ENCODE measurements at places on chromosomes 7 and 10. TPM values are rescaled to one million over a fixed set of nuclear protein-coding genes. Genes with fewer than 3 reads are reported as not detected.

The MMD2 gene
- total RNA-seq: not detected

The CNNM1 gene
- 1.4 TPM for total RNA-seq

The SPDYE2B gene
- not detected for total RNA-seq

The CFAP46 gene
- total RNA-seq: 0.16 TPM

The RASA4B gene
- 28.6 TPM for total RNA-seq

The ATG9B gene
- 6.9 TPM for total RNA-seq

DNA sequence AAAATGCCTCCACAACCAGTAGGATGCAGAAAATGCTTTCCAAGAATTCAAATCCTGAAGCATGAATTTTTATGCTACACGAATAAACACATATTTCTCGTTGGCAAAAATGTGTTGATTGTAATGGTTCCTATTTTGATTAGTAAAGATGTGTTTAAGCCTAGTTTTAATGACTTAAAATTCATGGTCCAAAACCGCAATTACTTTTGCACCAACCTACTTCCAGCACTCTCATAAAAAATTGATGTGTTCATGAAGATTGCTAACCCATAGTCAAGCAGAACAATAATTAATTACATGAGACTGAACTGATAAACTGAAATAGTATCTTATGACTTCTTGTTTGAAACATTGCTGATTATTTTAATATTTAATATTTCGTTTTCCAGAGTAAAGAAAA, 828.8 kb downstream of the CCSER2 start:
- H3K27ac ChIP-seq: no peak overlapping the region
- H3K4me1 ChIP-seq: no peaks in the 10 kb centered on the region
- no peaks in the 10 kb centered on the region for H3K27me3 ChIP-seq
- no peaks in the 10 kb centered on the region for H3K36me3 ChIP-seq
- no peak overlapping the region for H3K4me3 ChIP-seq

- H3K4me3 ChIP-seq: no peak overlapping the region
- peaks cover 52% of the 10 kb centered on the region for H3K4me1 ChIP-seq
- no peak for DNase-seq
- H3K36me3 ChIP-seq: peaks cover 14% of the 10 kb centered on the region
- no peaks in the 10 kb centered on the region for H3K27me3 ChIP-seq
Measured at GRCh38 chr7:37382546-37383088, 66.0 kb downstream of the ELMO1 start.

- DNase-seq: no peak
- H3K4me1 ChIP-seq: peaks cover 9% of the 10 kb centered on the region
- H3K36me3 ChIP-seq: peaks cover 68% of the 10 kb centered on the region
- H3K27ac ChIP-seq: no peak overlapping the region
- H3K27me3 ChIP-seq: no peaks in the 10 kb centered on the region
Measured at GRCh38 chr10:69375307-69376151, 41.2 kb downstream of the TACR2 start.

DNA sequence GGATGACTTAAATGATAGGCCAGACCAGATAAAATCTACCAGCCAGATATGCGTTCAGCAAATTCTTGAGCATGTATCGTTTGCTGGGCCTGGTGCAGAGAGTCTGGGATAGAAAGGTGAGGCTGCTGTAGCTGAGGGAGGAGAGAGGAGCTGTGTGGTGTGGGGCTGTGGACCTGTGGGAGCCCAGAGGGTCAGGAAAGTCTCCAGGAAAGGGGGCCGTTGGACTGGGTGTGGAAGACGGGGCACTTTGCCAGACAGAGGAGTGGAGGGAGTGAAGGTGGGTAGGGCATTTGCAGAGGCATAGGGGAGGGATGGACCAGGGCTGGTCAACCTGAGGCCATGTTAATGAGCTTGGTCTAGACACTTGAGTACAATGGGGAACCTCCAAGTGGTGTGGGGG, 124.7 kb upstream of the UNC5B start:
- no peak overlapping the region for H3K4me3 ChIP-seq
- H3K27ac ChIP-seq: no peak overlapping the region
- no peaks in the 10 kb centered on the region for H3K4me1 ChIP-seq
- H3K36me3 ChIP-seq: no peaks in the 10 kb centered on the region

DNA sequence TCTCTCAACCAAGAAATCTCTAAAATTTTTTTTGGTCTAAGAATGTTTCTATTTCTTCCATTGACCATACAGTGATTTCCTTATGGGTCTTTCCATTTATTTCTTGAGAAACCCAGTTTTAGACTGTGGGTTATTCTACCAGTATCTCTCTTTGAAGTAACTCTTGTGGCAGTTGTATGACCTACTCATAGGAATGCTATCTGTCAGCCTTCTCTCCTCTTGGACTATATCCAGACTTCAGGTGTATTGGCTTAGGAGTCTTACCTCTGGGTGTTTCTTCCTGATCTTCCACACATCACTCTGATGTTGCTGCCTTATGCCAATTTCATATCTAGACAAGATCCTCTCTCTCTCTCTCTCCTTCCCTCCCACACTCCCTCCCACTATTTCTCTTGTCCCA, 178.1 kb downstream of the BMPER start:
- DNase-seq: no peak
- peaks cover 2% of the 10 kb centered on the region for H3K27me3 ChIP-seq
- no peak overlapping the region for H3K4me3 ChIP-seq
- no peaks in the 10 kb centered on the region for H3K36me3 ChIP-seq
- no peak overlapping the region for H3K27ac ChIP-seq

GRCh38 chr10:121240011-121240410, 358.2 kb downstream of the FGFR2 start:
- no peak for DNase-seq
- no peaks in the 10 kb centered on the region for H3K36me3 ChIP-seq
- H3K27ac ChIP-seq: no peak overlapping the region
- no peaks in the 10 kb centered on the region for H3K4me1 ChIP-seq

GRCh38 chr7:38928506-38928905, 19.5 kb upstream of the VPS41 start:
- H3K36me3 ChIP-seq: no peaks in the 10 kb centered on the region
- H3K27me3 ChIP-seq: peaks cover 3% of the 10 kb centered on the region
- no peaks in the 10 kb centered on the region for H3K4me1 ChIP-seq
- no peak overlapping the region for H3K27ac ChIP-seq

DNA sequence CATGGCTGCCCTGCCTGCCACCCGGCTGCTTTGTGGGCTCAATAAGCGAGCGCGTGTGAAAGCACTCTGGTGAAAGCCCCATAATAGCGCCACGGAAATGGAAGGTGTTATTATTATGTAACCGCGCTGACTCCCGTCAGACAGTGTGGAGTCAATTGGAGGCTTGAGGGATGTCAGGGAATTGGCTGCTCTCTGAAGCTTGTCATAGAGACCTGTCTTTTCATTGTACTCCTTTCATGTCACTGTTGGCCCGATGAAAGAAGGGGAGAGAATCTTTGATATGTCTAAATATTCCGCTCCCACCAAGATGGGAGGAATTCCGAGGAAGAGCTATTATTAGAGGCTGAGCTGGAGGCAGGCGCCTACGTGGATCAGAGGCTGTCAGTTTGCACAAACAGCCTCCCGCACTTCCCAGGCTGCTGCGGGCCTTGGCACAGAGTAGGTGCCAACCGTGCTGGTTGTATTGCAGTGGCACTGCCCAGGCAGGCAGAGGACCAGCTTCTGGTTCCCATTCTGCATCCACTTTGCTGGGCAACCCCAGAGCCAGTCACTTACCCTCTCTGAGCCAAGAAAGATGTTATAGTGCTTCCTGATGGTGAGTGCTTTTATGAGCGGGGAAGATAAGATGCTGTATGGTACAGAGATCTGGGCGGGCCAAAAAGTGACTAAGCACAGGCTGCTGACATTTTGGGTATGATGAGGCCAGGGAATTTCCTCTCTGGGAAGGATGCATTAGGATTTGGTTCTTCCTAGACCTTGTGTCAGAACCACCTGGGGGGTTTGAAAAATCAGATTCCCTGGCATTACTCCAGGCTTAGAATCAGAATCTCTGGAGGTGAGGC, 151.4 kb downstream of the RPS24 start:
- H3K27me3 ChIP-seq: no peaks in the 10 kb centered on the region
- H3K4me3 ChIP-seq: no peak overlapping the region
- H3K27ac ChIP-seq: no peak overlapping the region
- H3K36me3 ChIP-seq: no peaks in the 10 kb centered on the region

GRCh38 chr10:125694883-125695282, 11.9 kb upstream of the TEX36 start:
- DNase-seq: no peak
- H3K36me3 ChIP-seq: no peaks in the 10 kb centered on the region
- H3K27me3 ChIP-seq: no peaks in the 10 kb centered on the region
- no peaks in the 10 kb centered on the region for H3K4me1 ChIP-seq
- H3K27ac ChIP-seq: no peak overlapping the region
